NCI-H1436 treated with DMSO at 0.1 percent for 48 hours (cell line): ENCODE measurements at places on chromosomes 1 and 21.

DNA sequence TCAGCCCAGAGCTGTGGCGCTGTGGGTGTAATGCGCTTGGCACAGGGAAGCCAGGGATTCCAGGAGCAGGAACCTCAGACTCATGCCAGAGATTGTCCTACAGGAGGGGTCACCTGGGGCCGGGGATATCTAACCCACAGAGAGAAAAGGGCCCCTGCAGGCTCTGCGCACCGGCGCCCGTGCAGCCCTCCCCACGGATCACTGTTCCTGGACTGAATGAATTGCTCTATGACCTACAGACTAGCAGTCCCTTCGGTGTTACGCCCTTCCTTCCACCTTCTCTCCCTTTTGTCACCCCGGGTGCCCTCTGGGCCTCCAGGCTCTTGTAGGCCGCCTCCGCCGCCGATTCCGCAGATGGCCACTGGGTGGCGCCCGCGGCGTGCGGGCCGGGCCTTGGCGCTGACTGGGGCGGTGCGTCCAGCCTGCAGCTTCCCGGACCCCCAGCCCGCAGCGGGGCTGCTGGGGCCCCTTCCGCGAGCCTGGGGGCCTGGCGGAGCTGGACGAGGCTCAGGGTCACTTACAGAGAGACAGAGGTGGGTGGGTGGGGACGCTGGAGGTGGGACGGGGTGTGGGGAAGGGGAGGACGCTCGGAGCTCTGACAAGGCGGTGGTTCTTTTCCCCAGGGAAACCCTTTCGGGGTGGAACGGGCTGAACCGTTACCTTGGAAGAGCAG is 101.3 kb downstream of the IER5 start:
- no peak for DNase-seq

GRCh38 chr21:33403128-33403785 is at the start of gene IFNGR2:
Gene IFNGR2, plus strand, starts transcription at chr21:33403413. Its CDS starts 131 bp downstream, at chr21:33403544.
- no peak for DNase-seq

DNA sequence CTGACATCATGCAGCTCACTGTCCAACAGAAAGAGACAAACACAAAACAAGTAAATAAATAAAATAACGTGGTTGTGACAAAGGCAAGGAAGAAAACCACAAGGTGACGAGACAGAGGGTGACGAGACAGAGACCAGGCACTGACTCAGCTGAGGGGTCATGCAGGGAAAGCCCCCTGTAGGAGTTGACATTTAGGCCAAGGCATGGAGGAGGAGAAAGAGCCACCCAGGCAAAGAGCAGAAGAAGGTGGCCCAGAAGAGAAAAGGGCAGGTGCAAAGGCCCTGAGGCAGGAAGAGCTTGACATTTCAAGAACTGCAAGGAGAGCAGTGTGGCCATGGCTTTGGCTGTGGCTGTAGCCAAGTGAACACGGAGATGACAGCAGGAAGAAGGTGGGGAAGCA is 65.1 kb upstream of the ID3 start:
- no peak for DNase-seq

GRCh38 chr1:167708940-167709389 is 12.8 kb upstream of the MPZL1 start:
- no peak for DNase-seq

- DNase-seq: no peak
These were observed 334.7 kb downstream of the AMY1C start for GRCh38 chr1:104084380-104084779.
